Breast epithelium (tissue), 4 donors: ENCODE measurements at places on chromosomes 12 and 14. TPM values are rescaled to one million over a fixed set of nuclear protein-coding genes. Genes with fewer than 3 reads are reported as not detected.
A peak's percentile ranks its signal among the peaks of the same experiment; 100 is the strongest.

The LUM gene
- 183 TPM for total RNA-seq

The AKAP3 gene
- total RNA-seq = 2.2 TPM

DNA sequence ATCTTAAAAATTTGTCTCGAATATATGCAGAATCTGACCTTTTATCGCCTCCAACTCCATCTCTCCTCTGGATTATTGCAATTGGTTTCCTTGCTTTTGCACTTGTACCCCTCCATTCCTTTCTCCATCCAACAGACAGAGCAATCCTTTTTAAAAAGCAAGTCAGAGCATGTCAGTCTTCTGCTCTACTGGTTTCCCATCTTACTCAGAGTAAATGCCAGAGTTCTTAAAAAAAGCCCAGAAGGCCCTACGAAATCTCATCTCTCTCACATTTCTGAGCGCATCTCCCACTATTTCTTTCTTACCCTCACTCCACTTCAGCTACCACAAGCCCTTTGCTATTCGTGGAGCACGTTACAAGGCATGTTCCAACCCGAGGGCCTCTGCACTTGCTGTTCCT lies 236.9 kb upstream of the DDHD1 start:
- no peak overlapping the region for H3K4me3 ChIP-seq
- no peak overlapping the region for H3K27ac ChIP-seq
- H3K36me3 ChIP-seq = no peaks in the 10 kb centered on the region

DNA sequence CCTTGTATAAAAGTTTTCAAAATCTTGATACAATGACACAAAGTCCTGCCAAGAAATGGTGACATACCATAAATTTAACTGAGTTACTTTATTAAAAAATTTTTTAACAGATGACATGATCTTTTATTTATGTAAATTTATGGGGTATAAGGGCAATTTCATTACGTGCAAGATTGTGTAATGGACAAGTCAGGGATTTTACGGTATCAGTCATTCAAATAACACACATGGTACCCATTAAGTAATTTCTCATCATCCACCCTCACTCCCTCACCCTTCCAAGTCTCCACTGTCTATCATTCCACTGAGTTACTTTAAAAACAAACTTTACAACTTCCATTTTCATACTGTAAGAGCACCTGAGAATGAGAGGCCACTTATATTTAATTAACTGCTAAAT lies 37.4 kb downstream of the SPTLC2 start:
- no peak for DNase-seq
- H3K27ac ChIP-seq = no peak overlapping the region
- no peaks in the 10 kb centered on the region for H3K4me1 ChIP-seq
- H3K4me3 ChIP-seq = no peak overlapping the region
- no peaks in the 10 kb centered on the region for H3K36me3 ChIP-seq

DNA sequence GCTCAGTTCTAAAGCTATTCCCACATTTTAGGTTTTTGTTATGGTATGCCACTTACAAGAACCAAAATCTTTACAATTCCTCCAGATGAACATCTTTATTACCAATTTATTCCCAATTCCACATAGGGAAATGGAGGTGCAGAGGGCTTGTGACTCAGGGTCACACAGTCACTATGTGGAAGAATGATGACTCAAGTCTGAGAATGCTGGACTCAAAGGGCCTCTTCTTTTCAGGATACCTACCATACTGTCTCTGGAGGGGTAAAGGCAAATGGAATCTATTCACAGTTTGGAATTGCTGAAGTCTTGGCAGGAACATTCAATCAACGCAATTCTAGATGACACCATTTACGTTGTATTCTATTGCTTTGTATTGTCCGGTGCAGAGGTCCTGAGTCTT lies 48.2 kb upstream of the MANSC4 start:
- H3K36me3 ChIP-seq = no peaks in the 10 kb centered on the region
- H3K4me1 ChIP-seq = no peaks in the 10 kb centered on the region
- no peak for DNase-seq

DNA sequence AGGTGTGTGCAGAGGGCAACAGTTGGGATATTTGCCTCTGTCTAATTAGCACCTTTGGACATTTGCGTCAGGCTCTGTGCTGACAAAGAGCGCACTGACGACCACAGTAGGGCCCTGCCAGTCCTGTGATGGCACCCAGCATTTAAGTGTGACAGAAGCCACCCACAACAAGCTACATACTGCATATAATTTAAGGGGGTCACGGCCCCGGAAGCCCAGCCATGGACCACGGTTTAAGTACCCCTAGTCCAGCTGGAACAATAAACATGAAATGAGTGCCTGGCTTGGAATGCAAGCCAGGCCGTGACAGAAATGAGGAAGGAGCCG lies 16.8 kb upstream of the DYNC1H1 start:
- H3K36me3 ChIP-seq = no peaks in the 10 kb centered on the region
- peaks cover 6% of the 10 kb centered on the region for H3K4me1 ChIP-seq

DNA sequence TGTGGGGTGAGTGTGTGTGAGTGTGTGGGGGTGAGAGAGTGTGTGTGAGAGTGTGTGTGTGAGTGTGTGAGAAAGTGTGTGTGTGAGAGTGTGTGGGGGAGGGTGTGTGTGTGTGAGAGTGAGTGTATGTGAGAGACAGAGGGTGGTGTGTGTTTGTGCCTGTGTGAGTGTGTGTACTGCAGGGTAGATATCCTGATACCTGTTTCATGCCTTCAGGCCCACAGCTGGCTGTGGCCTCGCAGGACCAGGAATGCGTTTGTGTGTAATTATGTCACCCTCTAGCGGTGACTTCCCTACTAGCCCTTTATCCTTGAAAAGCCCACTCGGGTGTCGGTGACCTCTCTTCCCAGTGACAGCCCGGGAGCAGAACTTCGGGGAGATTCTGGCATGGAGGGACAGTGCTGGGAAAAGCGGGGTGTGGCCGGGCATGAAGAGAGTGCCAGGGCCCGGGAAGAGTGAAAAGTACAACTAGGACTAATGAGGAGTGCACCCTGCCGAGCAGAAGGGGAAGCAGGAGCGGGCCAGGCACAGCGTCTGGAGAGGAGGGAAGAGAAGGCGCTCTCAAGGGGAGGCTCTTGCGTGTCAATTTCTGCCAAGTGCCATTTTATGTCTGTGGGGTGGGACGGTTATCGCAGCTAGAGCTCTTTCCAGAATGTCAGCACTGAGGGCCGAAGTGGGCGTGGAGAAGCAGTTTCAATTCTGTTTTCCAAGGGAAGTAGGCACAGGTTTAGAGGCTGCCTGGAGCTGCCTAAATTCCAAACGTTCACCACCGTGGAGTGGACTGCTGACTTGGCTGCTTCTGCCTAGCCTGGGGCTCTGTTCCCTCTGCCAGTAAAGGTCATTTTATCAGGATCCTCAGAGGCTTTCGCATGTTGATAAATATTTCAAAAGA lies 11.0 kb upstream of the FBXL14 start:
- peak overlapping the region; percentile 92 for H3K27ac ChIP-seq
- peak; percentile 79 for DNase-seq
- peak overlapping the region; percentile 43 for H3K4me3 ChIP-seq
- no peaks in the 10 kb centered on the region for H3K27me3 ChIP-seq

- H3K27ac ChIP-seq = no peak overlapping the region
- H3K36me3 ChIP-seq = no peaks in the 10 kb centered on the region
- H3K4me3 ChIP-seq = no peak overlapping the region
- H3K4me1 ChIP-seq = peaks cover 7% of the 10 kb centered on the region
- peaks cover 16% of the 10 kb centered on the region for H3K27me3 ChIP-seq
These were observed 51.6 kb downstream of the MVK start for GRCh38 chr12:109625131-109625559.

GRCh38 chr14:23437133-23438100 lies 2.0 kb upstream of the MYH7 start:
- DNase-seq = peak; percentile 12
- no peaks in the 10 kb centered on the region for H3K36me3 ChIP-seq
- no peak overlapping the region for H3K27ac ChIP-seq
- H3K4me1 ChIP-seq = no peaks in the 10 kb centered on the region
- no peak overlapping the region for H3K4me3 ChIP-seq

- no peak overlapping the region for H3K4me3 ChIP-seq
- no peak for DNase-seq
- H3K4me1 ChIP-seq = no peaks in the 10 kb centered on the region
- H3K36me3 ChIP-seq = no peaks in the 10 kb centered on the region
- H3K27me3 ChIP-seq = no peaks in the 10 kb centered on the region
These were observed 332.3 kb downstream of the EGLN3 start for GRCh38 chr14:33618361-33619105.

- no peak overlapping the region for H3K4me3 ChIP-seq
- H3K27ac ChIP-seq = no peak overlapping the region
- DNase-seq = no peak
- H3K36me3 ChIP-seq = no peaks in the 10 kb centered on the region
These were observed 452.1 kb upstream of the GARIN6 start for GRCh38 chr12:99195474-99195873.

The LBHD2 gene
- total RNA-seq = not detected

The APOF gene
- not detected for total RNA-seq

DNA sequence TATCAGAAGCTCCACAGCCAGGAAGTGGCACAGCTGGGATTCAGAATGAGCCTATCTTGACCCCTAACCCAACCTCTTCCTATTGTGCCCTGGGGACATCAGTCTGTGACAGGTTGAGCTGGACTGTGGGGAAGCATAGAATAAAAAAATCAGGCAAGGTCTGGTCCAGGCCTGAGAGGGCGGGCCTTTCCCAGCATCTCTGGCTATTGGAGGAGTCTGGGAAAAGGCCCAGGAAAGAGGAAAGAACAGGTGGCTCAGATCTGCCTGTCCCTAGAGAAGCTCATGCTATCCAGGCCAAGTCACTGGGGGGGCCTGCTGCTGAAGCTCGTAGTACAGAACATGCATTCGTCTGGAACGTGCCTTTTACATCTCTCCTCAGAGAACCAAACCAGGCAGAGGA lies 100.5 kb downstream of the PPM1H start:
- no peaks in the 10 kb centered on the region for H3K36me3 ChIP-seq
- H3K4me3 ChIP-seq = no peak overlapping the region
- no peak overlapping the region for H3K27ac ChIP-seq
- H3K4me1 ChIP-seq = no peaks in the 10 kb centered on the region
- no peaks in the 10 kb centered on the region for H3K27me3 ChIP-seq

The PEX5 gene
- total RNA-seq = 62.6 TPM

DNA sequence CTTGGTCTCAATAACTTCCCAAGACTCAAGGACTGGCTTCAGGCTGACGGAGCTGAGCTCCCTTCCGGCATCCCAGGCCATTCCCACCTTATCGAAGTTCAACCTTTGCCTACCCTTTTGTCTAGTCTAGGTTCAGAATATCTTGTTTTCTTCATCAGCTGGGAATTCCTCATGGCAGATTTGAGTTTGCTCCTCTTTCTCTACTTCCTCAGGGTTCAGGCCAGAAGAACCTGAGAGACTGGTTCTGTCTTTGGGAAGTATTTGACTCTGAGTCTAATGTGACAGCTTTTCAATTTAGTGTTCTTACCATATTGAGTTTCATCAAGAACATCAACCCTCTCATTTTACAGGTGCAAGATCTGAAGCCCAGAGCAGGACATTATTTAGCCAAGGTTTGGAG lies 2.1 kb downstream of the BIN2 start:
- DNase-seq = no peak
- H3K27me3 ChIP-seq = no peaks in the 10 kb centered on the region
- no peak overlapping the region for H3K4me3 ChIP-seq
- H3K4me1 ChIP-seq = no peaks in the 10 kb centered on the region

GRCh38 chr14:95340201-95340697 lies 20.5 kb upstream of the CLMN start:
- H3K4me3 ChIP-seq = no peak overlapping the region
- no peaks in the 10 kb centered on the region for H3K4me1 ChIP-seq
- peak overlapping the region; percentile 87 for H3K27ac ChIP-seq
- DNase-seq = peak; percentile 92
- no peaks in the 10 kb centered on the region for H3K27me3 ChIP-seq

The FAM186B gene
- 0.59 TPM for total RNA-seq

The SLCO1A2 gene
- total RNA-seq = 0.33 TPM

DNA sequence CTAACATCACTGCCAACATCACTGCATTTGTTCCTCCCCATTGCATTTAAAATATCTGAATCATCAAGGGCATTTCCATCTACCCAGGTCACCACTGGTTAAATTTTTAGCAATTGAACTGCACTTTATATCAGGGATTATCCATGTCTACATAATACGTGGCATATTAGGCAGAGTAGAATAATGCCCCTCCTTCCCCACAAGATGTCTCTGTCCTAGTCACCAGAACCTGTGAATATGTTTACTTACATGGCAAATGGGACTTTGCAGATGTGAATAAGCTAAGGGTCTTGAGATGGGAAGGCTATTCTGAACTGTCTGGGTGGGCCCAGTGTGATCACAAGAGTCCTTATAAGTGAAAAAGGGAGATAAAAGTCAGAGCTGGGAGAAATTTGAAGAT lies 181.7 kb upstream of the ARID2 start:
- no peaks in the 10 kb centered on the region for H3K27me3 ChIP-seq
- H3K36me3 ChIP-seq = no peaks in the 10 kb centered on the region
- no peak overlapping the region for H3K27ac ChIP-seq

GRCh38 chr14:94345344-94346064 lies 22.4 kb upstream of the SERPINA6 start:
- H3K27me3 ChIP-seq = no peaks in the 10 kb centered on the region
- no peak for DNase-seq
- H3K4me3 ChIP-seq = no peak overlapping the region
- H3K4me1 ChIP-seq = peaks cover 6% of the 10 kb centered on the region
- H3K36me3 ChIP-seq = no peaks in the 10 kb centered on the region

The MYH6 gene
- not detected for total RNA-seq

The RHOJ gene
- total RNA-seq = 11.4 TPM

GRCh38 chr14:60648934-60649874 lies at the start of gene SIX1:
SIX1 (minus strand) TSS chr14:60649477; CDS start chr14:60649189, 288 bp downstream.
- peaks cover 4% of the 10 kb centered on the region for H3K4me1 ChIP-seq
- H3K4me3 ChIP-seq = peak within 1 kb of the TSS; percentile 49
- H3K27me3 ChIP-seq = peaks cover 100% of the 10 kb centered on the region
- no peak within 1 kb of the TSS for H3K27ac ChIP-seq
- DNase-seq = no peak
- H3K36me3 ChIP-seq = no peaks in the 10 kb centered on the region

The SMIM41 gene
- total RNA-seq = not detected

- H3K27ac ChIP-seq = peak overlapping the region; percentile 70
- peak; percentile 79 for DNase-seq
- H3K36me3 ChIP-seq = no peaks in the 10 kb centered on the region
- no peak overlapping the region for H3K4me3 ChIP-seq
These were observed 138.5 kb downstream of the KICS2 start for GRCh38 chr12:64083285-64084210.

The MANSC1 gene
- total RNA-seq = 24.9 TPM

GRCh38 chr14:66234411-66234810 lies 251.8 kb upstream of the CCDC196 start:
- no peak for DNase-seq
- no peaks in the 10 kb centered on the region for H3K36me3 ChIP-seq

The TAS2R19 gene
- 10.1 TPM for total RNA-seq

The MMP17 gene
- total RNA-seq = 4.7 TPM

DNA sequence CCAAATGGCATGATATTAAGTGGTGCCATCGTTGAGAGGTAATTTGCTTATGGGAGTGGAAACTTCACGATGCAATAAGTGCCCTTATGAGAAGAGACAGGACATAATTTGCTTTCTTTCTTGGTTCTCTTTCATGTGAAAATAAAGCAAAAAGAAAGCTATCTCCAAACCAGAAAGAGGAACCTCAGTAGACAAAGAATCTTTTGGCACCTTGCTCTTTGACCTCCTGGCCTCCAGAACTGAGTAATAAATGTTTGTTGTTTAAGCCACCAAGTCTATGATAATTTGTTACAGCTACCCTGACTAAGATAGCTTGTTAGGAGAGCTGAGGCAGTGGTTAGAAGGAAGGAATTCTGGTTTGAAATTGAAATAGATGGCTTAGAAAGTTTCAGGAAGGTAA lies 39.6 kb downstream of the CCER1 start:
- H3K27me3 ChIP-seq = no peaks in the 10 kb centered on the region
- H3K27ac ChIP-seq = no peak overlapping the region
- H3K4me3 ChIP-seq = no peak overlapping the region
- DNase-seq = no peak
